Endothelial cell of umbilical vein (primary cell): ENCODE measurements at places on chromosomes 3 and 15. TPM values are rescaled to one million over a fixed set of nuclear protein-coding genes. Genes with fewer than 3 reads are reported as not detected.

- DNase-seq, result peak; percentile 47
These were observed 319.4 kb upstream of the POU1F1 start for GRCh38 chr3:87595798-87596197.

GRCh38 chr3:11619461-11619860 is 24.3 kb downstream of the VGLL4 start:
- DNase-seq, result no peak

SPINT1 gene
- 3.6 and 4.2 TPM in 2 replicates for total RNA-seq

ITIH1 gene
- total RNA-seq, result not detected in 2 replicates

SLC22A14 gene
- not detected in 2 replicates for total RNA-seq

PPP1R14D gene
- not detected in 2 replicates for total RNA-seq

DNA sequence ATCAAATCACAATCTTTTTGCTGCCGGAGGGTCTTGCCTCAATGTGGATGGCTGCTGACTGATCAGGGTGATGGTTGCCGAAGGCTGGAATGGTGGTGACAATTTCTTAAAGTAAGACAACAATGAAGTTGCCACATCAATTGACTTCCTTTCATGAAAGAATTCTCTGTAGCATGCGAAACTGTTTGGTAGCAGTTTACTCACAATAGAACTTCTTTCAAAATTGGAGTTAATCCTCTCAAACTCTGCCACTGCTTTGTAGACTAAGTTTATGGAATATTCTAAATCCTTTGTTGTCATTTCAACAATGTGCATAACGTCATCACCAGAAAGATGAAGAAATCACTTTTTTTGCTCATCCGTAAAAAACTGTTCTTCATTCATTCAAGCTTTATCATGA is 65.8 kb downstream of the B3GNT5 start:
- no peak for DNase-seq

GRCh38 chr15:47514200-47514652 is 203.1 kb upstream of the SEMA6D start:
- DNase-seq, result peak; percentile 64

- DNase-seq, result no peak
These were observed 19.6 kb downstream of the NR1D2 start for GRCh38 chr3:23964537-23965235.

GPR156 gene
- 0.25 and 0.27 TPM in 2 replicates for total RNA-seq

GRCh38 chr3:121834157-121834670 is 646 bp downstream of the IQCB1 start:
- DNase-seq, result peak; percentile 4

GRCh38 chr15:41971895-41972252 is 483 bp downstream of the EHD4 start:
- DNase-seq, result peak; percentile 26

PLAAT1 gene
- 0.58 and 0.75 TPM in 2 replicates for total RNA-seq

DNA sequence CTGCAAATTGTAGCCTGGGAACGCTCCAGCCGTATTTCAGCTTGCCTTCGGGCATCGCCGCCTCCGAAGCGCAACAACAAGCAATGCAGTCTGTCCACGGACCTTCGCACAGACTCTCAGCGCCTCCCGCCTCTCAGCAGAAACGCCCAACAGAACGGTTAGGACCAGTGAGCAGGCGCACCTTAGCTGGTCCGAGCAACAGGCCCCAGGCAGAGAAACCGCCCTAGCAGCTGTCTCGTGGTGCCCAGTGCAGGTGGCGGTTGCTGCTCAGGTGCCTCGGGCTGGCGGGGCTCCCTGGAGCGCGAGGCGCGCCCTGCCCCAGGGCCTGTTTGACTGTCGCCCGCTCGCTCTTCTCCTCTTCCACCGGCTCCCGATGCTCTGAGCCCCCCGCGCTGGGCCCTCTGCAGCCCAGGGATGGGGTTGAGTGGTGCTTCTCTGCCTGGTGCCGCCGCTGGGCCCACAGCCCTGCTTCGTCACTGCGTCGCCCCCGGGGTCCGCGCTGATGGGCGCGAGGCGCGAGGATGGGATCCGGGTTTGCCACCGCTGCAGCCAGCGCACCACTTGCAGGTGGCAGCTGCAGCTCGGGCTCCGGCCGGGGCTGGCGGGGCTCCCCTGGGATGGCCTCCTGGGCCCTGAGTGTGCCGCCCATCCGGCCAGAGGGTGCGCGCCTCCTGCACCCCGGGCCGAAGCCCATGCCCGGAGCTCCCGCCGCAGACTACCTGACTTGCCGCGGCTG is 268.4 kb upstream of the FRG2C start:
- DNase-seq, result no peak

TMEM207 gene
- total RNA-seq, result not detected in 2 replicates

ZNF80 gene
- not detected in 2 replicates for total RNA-seq
